ENCODE measurements at places on chromosomes 2 and 18.

DNA sequence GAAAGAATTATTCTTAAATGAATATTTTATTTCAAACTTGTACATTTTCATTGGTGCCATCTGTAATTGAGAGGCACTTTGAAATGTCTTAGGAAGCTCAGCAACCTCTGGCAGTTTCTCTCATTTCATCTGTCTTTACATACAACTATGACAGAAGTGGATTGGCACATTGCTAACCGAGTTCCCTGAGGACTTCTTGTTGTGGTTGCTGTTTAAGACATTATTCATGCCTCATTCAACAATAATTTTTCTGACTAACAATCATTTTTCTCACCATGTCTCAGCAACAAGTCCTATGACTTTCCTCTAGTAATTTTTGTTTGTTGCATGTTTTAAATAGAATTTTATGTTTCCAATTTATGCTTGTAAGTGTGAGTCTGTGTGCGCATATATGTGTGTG, 284.0 kb upstream of the CWC22 start:
- no peak for DNase-seq

- peak; percentile 38 for DNase-seq
These were observed 33.4 kb downstream of the TTR start for GRCh38 chr18:31624892-31625640.

GRCh38 chr2:98294711-98295110, 51.5 kb upstream of the CNGA3 start:
- DNase-seq, result no peak

DNA sequence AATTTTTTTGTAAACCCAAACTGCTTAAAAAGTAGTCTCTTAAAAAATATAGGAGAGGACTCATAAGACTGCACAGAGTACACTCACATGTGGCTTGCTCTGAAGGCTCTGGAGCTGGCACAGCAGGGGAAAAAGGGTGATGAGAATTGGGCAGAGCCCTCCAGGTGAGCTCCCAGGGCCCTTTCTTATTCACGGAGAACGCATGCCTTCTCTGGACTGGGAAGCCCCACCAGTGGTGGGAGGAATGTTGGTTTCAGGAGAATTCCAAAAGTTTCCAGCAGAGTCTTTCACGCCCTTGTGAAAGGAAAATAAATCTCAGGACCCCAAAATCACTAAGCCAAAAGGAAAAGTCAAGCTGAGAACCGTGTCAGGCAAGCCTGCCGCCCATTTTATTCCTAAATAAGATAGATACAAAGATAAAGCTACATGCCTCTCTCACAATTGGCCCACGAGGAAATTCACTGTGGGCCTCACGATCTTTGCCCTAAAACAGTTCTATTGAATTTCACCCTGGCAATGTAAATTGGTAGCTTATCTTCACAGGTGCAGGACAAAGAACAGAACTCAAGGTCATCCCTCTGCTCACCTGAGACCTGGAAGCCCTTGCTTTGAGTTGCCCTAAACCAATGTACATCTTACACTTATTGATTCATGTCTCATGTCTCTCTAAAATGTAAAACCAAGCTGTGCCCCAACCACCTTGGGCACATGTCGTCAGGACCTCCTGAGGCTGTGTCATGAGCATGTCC, 15.5 kb upstream of the MC5R start:
- DNase-seq, result no peak

GRCh38 chr2:180191432-180192124, 184.5 kb upstream of the CWC22 start:
- no peak for DNase-seq

DNA sequence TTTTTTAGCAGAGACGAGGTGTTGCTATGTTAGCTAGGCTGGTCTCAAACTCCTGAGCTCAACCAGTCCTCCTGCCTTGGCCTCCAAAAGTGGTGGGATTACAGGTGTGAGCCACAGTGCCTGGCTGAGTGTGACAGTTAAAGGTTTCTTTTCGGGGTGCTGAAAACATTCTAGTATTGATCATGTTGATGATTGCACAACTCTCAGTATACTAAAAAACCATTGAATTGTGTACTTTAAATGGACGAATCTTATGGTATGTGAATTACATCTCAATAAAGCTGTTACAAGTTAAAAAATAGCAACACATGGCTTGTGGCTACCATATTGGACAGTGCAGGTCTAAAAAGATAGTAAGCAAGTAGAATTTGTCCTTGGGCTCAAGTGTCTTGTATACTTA, 22.3 kb downstream of the PAPOLG start:
- no peak for DNase-seq

DNA sequence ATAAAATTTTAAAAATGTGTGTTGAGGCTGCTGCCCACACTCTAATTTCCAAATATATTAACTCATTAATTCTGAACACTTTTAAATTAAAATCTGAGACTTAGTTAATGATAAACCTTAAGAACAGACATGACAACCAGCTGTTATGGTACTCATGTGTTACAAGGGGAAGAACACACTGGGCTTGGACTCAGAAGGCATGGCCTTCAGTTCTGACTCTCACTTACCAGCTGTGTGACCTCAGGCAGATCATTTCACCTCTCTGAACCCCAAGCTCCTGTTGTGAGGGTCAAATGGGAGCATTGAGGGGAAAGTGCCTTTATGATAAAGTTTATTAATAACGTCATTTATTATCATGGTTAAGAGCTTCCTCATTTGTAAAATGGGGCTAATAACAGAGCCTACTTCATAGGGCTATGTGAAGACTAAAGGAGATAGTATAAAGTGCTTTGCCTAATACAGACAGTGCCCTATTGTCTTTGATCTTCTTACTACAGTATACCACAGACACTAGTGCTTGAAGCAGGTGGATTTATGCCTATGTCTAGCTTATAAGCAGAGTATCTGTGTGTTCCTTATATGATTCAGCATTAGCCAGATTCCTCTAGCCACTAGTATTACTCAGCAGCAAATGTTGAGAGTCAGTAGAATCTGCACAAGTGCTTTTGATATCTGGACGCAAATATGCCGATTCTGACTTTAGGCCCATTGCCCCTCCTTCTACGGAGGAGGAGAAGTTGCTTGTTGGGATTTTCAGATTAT, 99.6 kb downstream of the SGPP2 start:
- no peak for DNase-seq

DNA sequence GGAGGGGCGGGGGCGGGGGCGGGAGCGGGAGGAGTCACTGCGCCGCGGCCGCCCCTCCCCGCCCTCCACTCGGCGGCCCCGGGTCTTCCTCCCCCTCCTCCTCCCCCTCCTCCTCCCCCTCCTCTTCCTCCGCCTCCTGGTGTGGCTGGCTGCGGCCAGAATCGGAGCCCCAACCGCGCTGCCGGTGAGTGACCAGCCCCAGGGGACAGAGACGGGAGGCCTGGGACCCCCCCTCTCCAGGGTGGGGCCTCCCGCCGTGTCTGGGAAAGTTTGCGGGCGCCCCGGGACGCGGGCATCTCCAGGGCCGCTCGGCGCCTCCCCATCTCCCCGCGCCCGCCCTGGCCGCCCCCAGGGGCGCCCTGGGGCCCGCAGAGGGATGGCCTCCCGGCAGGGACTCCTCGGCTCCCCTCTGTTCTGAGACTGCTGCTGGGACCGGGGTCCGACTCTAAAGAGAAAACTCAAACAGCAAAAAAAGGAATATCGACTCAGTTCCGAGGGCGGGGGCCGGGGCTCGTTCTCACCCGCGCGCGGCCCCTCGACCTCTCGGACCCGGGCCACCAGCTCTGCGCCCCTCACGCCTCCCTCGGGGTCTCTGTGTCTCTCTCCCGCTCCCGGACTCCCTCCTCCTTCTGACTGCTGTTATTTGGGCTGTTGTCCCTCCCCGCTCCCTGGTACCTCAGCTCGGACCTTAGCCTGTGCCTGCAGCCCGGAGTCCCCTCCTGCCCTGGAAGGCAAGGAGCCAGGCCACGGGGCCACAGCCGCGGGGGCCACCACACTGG, at the start of gene STON1:
Gene STON1, plus strand, starts transcription at position 122 of the 779 bp plus-strand sequence. CDS start 50,480 bp downstream, outside the sequence.
- peak; percentile 24 for DNase-seq

- DNase-seq, result peak; percentile 69
These were observed 2.4 kb downstream of the POU3F3 start for GRCh38 chr2:104856086-104856972.

DNA sequence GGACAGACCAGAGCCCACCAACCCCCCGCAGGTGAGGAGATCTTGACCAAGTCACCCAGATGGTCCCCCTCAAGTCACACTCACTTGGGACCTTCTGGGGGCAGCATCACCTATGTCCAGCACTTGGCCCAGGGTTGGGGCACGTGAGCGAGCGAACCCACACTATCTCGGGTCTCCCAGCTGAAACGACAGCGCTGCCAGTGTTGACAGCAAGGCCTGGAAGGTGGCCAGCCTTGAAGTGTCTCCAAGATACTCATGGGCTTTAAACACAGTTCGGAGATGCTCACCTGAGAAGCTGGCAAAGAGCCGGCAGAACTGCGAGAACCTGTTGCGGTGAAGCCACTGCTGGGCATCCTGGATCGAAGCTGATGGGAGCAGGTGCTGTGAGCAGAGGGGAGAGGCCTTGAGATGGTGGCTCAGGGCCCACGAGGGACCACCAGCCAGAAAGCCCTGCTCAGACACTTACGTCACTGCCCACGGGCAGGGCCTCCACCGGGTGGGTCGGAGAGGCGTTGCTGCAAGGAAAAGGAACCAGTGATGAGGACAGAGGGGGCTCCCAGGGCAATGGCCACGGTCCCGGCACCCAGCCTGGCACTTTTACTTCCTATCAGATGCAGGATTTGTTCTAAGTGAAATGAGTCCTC, 47.5 kb downstream of the TFCP2L1 start:
- no peak for DNase-seq

GRCh38 chr18:59387687-59388565, 28.9 kb upstream of the LMAN1 start:
- DNase-seq, result no peak

GRCh38 chr2:235551965-235552364, 58.1 kb downstream of the AGAP1 start:
- peak; percentile 27 for DNase-seq

DNA sequence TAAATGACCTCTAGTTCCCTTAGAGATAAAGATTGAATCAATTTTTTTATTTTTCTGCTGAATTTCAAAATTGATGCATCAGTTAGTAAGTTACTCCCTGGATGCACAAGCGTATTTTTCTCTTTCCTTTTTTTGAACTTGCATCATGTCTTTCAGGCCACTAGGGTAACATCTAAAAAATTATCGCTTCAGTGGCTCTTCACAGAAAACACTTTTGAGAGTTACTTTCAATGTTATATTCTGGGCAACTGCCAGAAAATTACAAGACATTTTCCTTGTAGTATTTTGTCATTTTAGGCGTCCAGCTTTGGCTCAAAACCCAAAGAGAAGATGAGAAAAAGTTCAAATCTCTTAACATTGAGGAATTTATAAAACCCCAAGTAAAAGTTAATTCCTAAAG, 59.8 kb downstream of the DSEL start:
- DNase-seq, result no peak

DNA sequence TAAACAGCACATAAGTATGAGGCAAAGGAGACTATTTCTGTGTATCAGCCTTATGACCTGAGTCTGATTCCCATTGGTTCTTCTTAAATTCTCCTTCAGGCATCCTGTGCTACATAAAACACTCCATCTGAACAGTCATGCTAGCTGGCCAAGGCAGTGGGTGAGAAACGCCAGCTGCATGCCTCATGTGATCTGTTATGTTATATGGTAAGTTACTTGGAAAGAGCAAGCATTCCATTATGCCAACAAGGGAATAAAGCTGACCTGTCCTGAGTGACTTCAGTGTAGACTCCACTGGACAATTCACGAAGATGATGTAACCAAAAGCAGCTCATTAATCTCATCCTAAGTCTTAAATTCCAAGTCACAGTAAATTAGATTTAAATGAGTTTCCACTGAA, 216.5 kb upstream of the FN1 start:
- no peak for DNase-seq

DNA sequence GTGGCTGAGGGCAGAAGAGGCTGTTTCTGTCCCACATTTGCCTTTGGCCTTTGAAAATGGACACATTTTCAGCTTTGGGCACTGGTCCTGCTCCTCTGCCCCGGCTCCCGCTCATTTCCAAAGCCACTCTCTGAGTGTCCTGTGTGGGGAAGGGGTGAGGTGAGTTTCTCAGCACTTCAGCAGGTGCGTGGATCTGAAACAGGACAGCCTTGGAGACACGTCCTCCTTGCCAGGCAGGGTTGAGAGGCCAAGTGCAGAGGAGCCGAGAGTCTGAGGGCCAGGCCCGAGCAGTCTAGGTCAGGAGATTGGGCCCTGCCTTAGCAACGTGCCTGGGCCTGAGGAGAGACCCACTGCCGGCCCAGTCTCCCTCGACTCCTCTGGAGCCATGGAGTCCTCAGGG, 21.9 kb upstream of the ALPI start:
- no peak for DNase-seq

GRCh38 chr2:68936427-68936826, 16.3 kb downstream of the GKN2 start:
- no peak for DNase-seq

All from NCI-H526 (cell line).